Panc1 (cell line): ENCODE measurements at places on chromosomes 2 and 18. TPM values are rescaled to one million over a fixed set of nuclear protein-coding genes. Genes with fewer than 3 reads are reported as not detected.

CYTIP gene
- total RNA-seq = 0.57 TPM

COLEC11 gene
- total RNA-seq = 0.31 TPM

ANKRD29 gene
- total RNA-seq = 0.67 TPM

TUBB8B gene
- not detected for total RNA-seq

POTEC gene
- not detected for total RNA-seq

PID1 gene
- 2.9 TPM for total RNA-seq

SKOR2 gene
- total RNA-seq = not detected

EFEMP1 gene
- total RNA-seq = 15.5 TPM

GRCh38 chr2:126914811-126915500 is 16.3 kb downstream of the TEX51 start:
- no peaks in the 10 kb centered on the region for H3K4me1 ChIP-seq
- DNase-seq = no peak
- no peak overlapping the region for H3K4me3 ChIP-seq
- H3K27me3 ChIP-seq = no peaks in the 10 kb centered on the region; the same call in 1 of the 2 replicates

- H3K36me3 ChIP-seq = no peaks in the 10 kb centered on the region
- no peak overlapping the region for H3K4me3 ChIP-seq
- H3K27ac ChIP-seq = no peak overlapping the region
- no peak for DNase-seq
These were observed 376.9 kb downstream of the MTX2 start for GRCh38 chr2:176646033-176646615.

DNA sequence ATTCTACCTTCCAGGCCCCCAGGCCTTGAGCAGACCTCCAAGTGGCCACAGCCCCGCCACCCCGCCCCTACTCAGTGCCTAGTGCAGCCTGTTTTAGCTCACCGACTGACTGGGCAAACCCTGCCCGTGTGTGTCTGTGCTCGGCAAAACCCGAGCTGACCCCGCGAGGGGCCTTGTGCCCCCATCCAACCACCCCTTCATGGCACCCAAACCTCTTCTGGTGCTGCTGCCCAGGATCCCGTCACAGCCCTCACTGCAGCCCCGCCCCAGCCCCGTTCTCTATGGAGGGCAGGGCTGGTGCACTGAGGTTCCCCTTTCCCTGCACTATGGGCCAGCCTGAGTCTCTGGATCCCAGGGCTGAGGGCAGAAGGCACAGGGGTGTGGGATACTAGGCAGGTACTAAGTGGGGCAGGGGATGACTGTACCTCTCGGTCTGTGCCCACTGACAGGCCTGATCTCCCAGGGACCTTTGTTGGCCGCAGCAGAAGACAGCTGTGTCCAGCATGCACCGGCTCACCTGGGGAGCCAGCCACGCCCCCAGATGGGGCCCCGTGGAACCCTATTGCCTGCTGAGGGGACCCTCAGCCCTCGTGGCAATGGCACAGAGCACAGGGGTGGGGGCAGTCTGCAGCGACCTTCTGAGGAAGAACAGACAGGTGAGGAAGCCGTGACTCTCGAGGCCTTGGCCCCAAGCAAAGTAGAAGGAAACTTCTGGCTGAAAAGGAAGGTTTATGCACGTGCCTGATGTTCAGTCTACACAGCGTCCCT is 69.9 kb upstream of the OTOS start:
- H3K27ac ChIP-seq = no peak overlapping the region
- no peaks in the 10 kb centered on the region for H3K27me3 ChIP-seq
- no peaks in the 10 kb centered on the region for H3K4me1 ChIP-seq
- no peak overlapping the region for H3K4me3 ChIP-seq
- no peak for DNase-seq

DNA sequence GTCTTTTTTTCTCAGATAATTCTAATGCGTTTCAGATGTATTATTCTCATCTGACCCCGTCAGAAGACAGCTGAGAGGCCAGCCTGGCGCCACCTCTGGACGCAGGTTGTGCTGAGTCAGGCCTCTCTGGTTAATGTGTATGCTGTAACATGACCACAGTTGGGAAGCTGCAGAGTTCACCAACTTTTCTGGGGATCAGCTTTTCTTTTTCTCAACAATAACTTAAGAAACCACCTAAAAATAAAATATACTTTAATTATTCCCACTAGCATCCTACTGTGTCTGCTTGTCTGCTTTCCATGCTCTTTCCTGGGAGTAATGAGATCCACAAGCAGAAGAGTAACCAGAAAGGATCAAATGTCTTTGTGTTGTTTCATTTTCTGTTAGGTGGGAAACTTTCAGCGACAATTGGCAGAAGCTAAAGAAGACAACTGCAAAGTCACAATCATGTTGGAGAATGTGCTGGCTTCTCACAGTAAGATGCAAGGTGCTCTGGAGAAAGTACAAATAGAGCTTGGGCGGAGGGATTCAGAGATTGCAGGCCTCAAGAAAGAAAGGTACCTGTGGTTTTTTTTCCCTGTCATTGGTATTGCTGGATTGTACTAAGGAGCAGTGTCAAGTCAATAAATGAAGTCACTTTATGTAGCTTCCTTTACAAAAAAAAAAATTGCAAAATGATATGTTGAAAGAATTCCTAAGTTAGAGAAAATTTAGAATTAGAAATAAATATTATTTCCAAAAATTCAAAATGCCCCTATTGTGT is 79.8 kb downstream of the CCDC150 start:
- no peaks in the 10 kb centered on the region; the same call in 1 of the 2 replicates for H3K36me3 ChIP-seq
- DNase-seq = no peak
- no peaks in the 10 kb centered on the region for H3K27me3 ChIP-seq
- no peaks in the 10 kb centered on the region for H3K4me1 ChIP-seq
- H3K27ac ChIP-seq = no peak overlapping the region
- no peak overlapping the region for H3K4me3 ChIP-seq

- no peak overlapping the region for H3K27ac ChIP-seq
- H3K36me3 ChIP-seq = no peaks in the 10 kb centered on the region
- H3K4me3 ChIP-seq = no peak overlapping the region
These were observed 83.1 kb downstream of the CDC42EP3 start for GRCh38 chr2:37588316-37588777.

DNA sequence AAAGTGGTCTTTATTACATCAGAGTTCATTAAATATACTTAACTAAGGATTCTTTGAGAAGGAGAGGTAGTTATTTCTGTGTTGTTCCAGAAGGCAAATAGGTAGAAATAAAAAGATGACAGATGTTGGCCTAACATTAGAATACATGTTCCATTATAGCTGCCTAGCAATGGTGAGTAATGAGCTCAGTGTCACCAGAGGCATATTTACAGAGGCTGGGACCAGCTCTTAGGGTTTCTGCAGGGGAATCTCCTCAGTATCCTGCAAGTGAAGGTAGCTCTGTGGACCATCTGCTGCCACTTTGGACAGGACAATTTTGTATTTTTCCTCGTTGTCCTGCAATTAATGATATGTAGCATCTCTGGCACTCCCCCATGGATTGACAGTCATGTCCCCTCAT is 416.0 kb downstream of the THSD7B start:
- no peak overlapping the region for H3K4me3 ChIP-seq
- no peaks in the 10 kb centered on the region for H3K27me3 ChIP-seq
- no peaks in the 10 kb centered on the region for H3K36me3 ChIP-seq
- no peak for DNase-seq

DNA sequence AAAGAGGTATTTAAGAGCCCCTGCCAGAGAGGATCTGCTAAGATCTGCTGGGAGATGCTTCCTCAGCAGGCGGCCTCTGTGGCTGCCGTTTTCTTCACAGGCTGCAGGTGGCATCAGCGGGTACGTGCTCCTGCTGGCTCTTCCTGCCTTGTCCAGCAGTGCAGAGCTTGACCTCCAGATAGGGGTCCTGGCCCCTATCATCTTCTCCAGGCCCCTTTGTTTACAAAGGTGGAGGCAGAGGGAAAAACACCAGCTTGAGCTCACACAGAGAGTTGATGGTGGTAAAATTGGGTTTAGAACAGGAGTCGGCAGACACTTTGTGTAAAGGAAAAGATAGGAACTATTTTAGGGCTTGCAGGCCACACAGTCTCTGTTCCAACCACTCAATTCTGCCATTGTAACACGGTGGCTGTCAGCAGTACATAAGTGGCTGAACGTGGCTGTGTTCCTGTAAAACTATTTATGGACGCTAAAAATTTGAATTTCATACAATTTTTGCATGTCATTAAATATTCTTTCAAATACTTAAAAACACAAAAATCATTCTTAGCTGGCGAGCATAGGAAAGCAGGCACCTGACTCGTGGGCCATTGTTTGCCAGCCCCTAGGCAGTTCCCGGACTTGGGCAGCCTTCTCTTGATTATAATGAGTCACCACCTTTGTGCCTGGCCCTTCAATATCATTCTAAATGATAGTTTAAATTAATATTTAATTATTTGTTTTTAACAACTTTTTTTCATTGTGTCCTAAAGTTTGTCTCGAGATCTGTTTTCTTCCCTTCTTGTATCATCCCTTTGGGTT is 98.2 kb upstream of the B3GNT7 start:
- H3K4me3 ChIP-seq = no peak overlapping the region
- peak; percentile 45 for DNase-seq
- H3K27ac ChIP-seq = peak overlapping the region; percentile 67
- H3K27me3 ChIP-seq = no peaks in the 10 kb centered on the region

GRCh38 chr18:58180172-58180571 is 136.1 kb downstream of the NEDD4L start:
- no peaks in the 10 kb centered on the region for H3K36me3 ChIP-seq
- no peak overlapping the region for H3K4me3 ChIP-seq
- no peak overlapping the region for H3K27ac ChIP-seq
- H3K4me1 ChIP-seq = peaks cover 35% of the 10 kb centered on the region

DNA sequence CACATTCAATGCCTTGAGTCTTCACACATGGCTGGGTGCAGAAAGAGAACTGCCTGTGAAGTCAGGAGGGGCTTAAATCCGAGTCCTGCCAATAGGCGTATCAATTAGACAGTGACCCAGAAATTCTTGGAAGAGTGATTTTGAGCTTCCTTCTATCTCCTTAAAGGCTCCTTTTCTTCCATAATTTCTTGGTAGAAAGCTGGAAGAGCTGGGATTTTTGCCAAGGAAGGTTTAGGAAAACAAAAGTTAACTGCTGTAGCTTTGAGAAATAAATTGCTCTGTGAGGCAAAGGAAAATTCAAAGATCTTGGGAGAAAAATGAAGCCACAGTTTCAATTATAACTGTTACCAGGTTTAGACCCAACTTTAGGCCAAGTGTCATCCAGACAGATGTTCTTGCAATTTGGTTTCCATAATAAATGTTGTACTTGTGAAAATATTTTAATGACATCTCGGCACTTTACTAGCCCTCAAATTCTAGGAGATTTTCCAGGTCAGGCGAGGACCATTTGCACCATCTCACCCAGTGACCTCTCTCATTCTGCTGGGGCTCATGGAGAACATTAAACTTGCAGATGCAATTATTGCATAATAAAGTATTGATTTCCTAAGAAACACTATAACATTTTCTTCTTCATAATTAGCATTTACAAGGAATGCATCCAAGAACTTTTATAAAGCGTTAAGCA is 329.7 kb upstream of the MEIS1 start:
- H3K27me3 ChIP-seq = no peaks in the 10 kb centered on the region
- DNase-seq = no peak
- H3K4me3 ChIP-seq = no peak overlapping the region
- no peak overlapping the region for H3K27ac ChIP-seq
- H3K4me1 ChIP-seq = no peaks in the 10 kb centered on the region

- H3K4me1 ChIP-seq = no peaks in the 10 kb centered on the region
- H3K4me3 ChIP-seq = no peak overlapping the region
- no peak overlapping the region for H3K27ac ChIP-seq
- H3K27me3 ChIP-seq = no peaks in the 10 kb centered on the region
These were observed 25.7 kb downstream of the MC2R start for GRCh38 chr18:13889671-13890070.

- no peak overlapping the region for H3K27ac ChIP-seq
- H3K4me3 ChIP-seq = no peak overlapping the region
- H3K4me1 ChIP-seq = no peaks in the 10 kb centered on the region
- H3K36me3 ChIP-seq = no peaks in the 10 kb centered on the region
These were observed 691.0 kb downstream of the ZEB2 start for GRCh38 chr2:143828763-143829537.

DNA sequence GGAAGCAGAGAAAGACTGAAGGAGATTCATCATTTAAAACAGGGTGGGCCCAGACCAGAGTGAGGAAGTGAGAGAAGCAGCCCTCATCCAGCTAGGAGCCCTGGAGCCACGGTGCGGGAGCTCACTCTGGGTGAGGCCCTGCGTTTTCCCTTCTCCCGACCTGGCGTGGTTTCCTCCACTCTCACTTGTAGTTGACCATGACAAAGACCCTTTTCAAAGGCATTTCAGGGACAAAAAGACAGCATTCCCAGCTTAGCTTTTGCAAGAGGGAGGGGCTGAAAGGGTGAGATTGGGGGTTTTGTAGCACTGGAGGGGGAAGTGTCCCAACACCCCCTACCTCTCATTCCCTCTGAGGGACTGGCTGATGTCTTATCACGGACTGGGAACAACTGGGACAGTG is 56.6 kb downstream of the TRPM8 start:
- H3K36me3 ChIP-seq = no peaks in the 10 kb centered on the region
- peak overlapping the region; percentile 97 for H3K27ac ChIP-seq
- DNase-seq = no peak
- H3K4me1 ChIP-seq = peaks cover 52% of the 10 kb centered on the region
- H3K4me3 ChIP-seq = no peak overlapping the region
- no peaks in the 10 kb centered on the region for H3K27me3 ChIP-seq

GRCh38 chr2:137262594-137262993 is 497.2 kb downstream of the THSD7B start:
- H3K36me3 ChIP-seq = no peaks in the 10 kb centered on the region
- H3K27me3 ChIP-seq = no peaks in the 10 kb centered on the region
- no peak overlapping the region for H3K4me3 ChIP-seq
- DNase-seq = no peak

GRCh38 chr2:161141033-161141432 is 19.2 kb upstream of the TANK start:
- DNase-seq = no peak
- no peaks in the 10 kb centered on the region for H3K36me3 ChIP-seq
- peaks cover 16% of the 10 kb centered on the region; the same call in 1 of the 2 replicates for H3K4me1 ChIP-seq
- H3K27me3 ChIP-seq = no peaks in the 10 kb centered on the region

- H3K4me1 ChIP-seq = no peaks in the 10 kb centered on the region
- H3K4me3 ChIP-seq = no peak overlapping the region
- no peaks in the 10 kb centered on the region for H3K36me3 ChIP-seq
- H3K27ac ChIP-seq = no peak overlapping the region
- no peak for DNase-seq
- no peaks in the 10 kb centered on the region for H3K27me3 ChIP-seq
These were observed 48.3 kb upstream of the ITGA4 start for GRCh38 chr2:181408861-181409260.

GRCh38 chr2:101998896-101999789 is 7.4 kb downstream of the IL1R2 start:
- H3K27me3 ChIP-seq = peaks cover 3% of the 10 kb centered on the region; the same call in 1 of the 2 replicates
- no peak for DNase-seq
- no peaks in the 10 kb centered on the region for H3K4me1 ChIP-seq
- no peak overlapping the region for H3K27ac ChIP-seq

DNA sequence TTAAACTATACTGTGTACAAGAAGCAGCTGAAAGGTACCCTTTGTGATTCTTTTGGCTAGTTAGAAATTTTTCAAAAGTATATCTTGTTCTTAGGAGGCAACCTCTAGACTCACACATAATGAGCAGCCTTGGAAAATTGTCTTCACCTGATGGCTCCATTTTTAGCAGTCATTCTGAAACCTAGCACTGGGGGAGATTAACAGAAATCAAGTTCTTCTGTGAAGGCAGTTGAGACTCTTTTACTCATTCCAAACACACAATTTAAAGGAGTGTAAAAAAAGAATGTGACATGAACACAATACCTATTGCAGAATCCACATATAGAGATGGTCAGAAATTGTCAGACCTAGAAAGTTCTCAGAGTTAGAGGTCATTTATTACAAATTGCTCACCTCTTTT is 197.7 kb downstream of the UBE2E3 start:
- DNase-seq = no peak
- no peak overlapping the region for H3K27ac ChIP-seq
- H3K27me3 ChIP-seq = no peaks in the 10 kb centered on the region
- no peaks in the 10 kb centered on the region for H3K4me1 ChIP-seq
- no peaks in the 10 kb centered on the region for H3K36me3 ChIP-seq
- H3K4me3 ChIP-seq = no peak overlapping the region
